Left renal cortex interstitium (tissue), 4 donors: ENCODE measurements at places on chromosomes 1 and 21. TPM values are rescaled to one million over a fixed set of nuclear protein-coding genes. Genes with fewer than 3 reads are reported as not detected.

FLAD1 gene
- polyA plus RNA-seq = 33.6 TPM

PER3 gene
- 11.5 TPM for polyA plus RNA-seq

- DNase-seq = no peak
Observed at GRCh38 chr1:193181536-193181935, 4.9 kb downstream of the B3GALT2 start.

GRCh38 chr1:36187800-36188593 is 32.0 kb downstream of the MAP7D1 start:
- DNase-seq = peak; percentile 53

GRCh38 chr1:223621312-223621734 is 44.2 kb downstream of the CAPN8 start:
- DNase-seq = no peak

DNA sequence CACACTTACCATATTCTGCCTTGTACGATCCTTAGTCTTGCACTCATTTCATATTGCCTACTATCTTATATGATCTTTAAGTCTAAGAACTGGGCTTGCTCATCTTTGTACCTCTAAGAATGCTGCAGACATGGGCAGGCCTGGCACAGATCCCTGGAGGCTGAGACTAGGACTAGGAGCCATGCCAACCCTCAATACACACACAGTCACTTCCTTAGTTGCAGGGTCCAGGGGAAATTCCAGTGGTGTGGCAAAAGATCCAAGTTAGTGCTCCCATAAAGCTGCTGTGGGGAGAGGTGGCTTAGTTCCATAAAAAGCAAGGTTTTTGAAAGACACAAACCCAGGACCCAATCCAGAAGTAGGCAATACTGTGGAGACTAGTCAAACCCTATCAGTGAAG is 59.9 kb downstream of the CYYR1 start:
- DNase-seq = no peak
